Stimulated activated CD8-positive, alpha-beta memory T cell treated with anti-CD3 and anti-CD28 coated beads, Interleukin-4, amount 100 ng/mL, for 1 hour (primary cell): ENCODE measurements at places on chromosomes 16 and 17.

DNA sequence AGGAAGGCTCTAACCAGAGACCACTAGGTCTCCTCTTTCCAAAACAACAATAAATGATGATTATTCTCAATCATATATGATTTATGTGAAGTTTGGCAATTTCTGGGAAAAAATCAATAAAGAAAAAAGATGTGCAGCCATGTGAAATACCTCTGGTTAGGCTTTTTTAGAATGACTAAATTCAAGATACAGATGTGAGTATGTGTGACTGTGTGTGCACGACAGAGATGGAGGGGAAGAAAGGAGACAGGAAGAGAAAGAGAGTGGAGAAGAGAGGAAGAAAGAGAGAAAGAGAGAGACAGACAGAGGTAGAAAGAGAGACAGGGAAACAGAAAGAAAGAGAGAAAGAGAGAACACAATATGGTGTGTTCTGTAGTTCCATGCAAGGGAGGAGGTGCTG lies 558.6 kb upstream of the CDH5 start:
- DNase-seq, result no peak

DNA sequence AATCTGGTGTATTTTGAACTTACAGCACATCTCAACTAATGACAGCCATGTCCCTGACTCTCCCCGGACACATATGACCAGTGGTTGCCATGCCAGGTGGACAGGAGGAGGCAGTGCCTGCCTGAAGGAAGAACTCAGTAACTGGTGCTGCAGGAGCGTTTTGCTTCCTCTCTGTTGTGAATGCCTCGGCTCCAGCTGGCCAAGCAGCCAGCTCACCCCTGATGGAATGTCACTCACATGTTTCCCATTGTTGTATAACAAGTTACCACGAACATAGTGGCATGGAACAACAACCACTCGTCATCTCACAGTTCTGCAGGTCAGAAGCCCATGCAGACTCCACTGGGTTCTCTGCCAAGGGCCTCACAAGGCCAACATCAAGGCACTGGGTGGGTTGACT lies 20.1 kb upstream of the IRF8 start:
- DNase-seq, result no peak

- DNase-seq, result no peak
These were observed 9.5 kb downstream of the CD300LB start for GRCh38 chr17:74521701-74522201.

GRCh38 chr17:869567-870525 lies 87.7 kb downstream of the MRM3 start:
- no peak for DNase-seq

GRCh38 chr17:76626442-76626841 lies 17.1 kb downstream of the ST6GALNAC1 start:
- no peak for DNase-seq

DNA sequence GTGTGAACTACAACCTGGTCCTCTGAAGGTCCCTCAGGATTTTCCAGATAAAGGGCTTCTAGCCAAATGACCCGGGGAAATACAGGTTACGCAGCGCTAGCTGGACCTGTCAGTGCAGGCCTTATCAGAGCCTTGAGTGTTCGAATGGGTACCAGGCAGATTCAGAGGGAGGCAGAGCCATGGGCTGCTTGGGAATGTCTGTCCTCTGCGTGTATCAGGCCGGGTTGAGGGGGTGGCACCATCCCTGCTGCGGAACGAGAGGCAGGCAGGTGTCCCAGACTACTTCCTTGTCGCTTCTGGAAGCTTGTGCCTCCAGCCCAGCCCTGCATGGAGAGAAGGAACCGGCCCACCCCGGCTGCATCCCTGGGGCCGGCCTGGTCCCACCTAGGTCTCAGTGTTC lies 33.6 kb upstream of the SSTR5 start:
- no peak for DNase-seq

DNA sequence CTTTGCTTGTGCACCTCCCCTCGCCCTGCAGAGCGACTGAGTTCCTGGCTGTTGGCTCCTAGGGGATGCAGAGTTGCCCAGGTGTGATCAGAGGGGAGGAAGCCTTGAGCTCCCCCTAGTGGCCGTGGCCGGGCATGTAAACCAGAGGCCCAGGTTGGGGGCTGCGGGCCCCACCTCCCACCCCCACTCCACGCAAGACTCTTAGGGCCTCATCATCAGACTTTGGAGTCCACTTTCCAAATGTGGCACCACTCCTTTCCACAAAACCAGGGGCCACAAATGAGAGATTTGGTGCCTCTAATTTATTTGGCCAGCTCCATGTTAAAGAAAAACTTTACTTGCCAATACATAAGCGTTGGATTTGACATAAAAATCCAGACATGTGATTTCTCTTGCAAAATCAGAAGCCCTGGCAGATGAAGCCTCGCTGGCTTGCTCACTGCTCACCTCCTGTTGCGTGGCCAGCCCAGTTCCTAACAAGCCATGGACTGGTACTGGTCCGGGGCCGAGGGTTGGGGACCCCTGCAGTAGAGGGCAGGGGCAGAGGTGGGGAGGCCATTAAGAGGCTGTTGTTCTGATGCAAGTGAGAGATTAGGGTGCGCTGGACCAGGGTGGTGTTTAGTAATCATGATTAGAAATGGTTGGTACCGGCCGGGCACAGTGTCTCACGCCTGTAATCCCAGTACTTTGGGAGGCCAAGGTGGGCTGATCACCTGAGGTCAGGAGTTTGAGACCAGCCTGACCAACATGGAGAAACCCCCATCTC lies 28.7 kb upstream of the GAS7 start:
- DNase-seq, result peak; percentile 26

GRCh38 chr17:59154292-59154720 lies 680 bp downstream of the SKA2 start:
- DNase-seq, result no peak

DNA sequence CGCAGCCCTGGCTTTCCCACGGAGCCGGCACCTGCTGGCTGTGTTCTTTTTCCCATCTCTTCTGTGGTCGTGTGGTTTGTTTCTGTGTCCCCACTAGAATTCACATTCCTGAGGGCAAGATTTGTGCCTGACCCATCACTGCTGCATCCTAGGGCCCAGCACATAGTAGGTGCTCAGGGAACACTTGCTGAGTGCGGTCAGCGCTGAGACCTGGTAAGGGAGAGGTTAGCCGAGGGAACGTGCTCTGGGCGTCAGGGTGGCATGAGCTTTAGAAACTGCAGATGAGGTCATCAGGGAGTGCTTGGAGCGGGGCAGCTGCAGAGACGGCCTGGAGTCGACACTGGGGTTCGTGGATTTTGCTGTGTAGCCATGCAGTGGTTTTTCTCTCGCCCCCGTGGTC lies 5.9 kb downstream of the DEF8 start:
- DNase-seq, result no peak

GRCh38 chr17:38875477-38876075 lies 5.7 kb downstream of the LASP1 start:
- DNase-seq, result no peak

- DNase-seq, result no peak
These were observed 1.3 kb downstream of the HIGD1B start for GRCh38 chr17:44848961-44849489.

DNA sequence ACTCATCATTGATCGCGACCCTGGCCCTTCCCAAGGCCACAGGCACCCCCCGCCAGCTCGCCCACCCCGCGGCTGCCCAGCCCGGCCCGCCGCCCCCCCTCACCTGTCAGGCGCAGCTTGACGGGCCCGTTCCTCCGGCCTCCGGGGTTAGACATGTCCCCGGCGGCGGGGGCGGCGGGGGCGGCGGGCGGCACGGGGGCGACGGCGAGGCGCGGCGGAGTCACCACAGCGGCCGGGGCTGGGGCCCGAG lies 456 bp downstream of the SMURF2 start:
- DNase-seq, result no peak

- no peak for DNase-seq
These were observed 13.7 kb downstream of the N4BP1 start for GRCh38 chr16:48596326-48596725.

DNA sequence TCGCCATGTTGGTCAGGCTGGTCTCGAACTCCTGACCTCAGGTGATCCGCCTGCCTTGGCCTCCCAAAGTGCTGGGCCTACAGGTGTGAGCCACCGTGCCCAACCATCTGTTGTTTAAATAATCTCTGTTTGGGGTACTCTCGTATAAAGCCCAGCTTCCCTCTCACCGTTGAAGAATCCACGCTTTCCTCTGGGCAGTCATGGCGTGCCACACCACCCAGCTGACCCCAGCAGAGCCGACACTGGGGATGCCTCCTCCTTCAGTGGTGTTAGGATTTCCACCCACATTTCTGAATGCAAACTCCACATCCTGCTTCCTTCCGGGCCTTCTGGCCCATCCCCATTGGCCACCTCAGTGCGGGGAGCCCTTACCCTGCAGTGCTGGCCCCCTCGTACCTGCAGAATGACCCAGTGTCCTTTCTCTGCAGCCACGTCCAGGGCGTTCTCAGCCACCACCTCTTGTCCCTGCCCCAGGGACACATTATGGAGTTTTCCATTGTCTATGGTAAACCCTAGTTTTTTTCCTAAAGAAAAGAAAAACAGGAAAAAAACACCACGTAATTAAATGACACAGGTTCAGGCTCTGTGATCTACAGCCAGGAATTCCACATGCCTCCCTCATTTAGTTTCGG lies 60.4 kb downstream of the PGS1 start:
- DNase-seq, result no peak
